T-helper 17 cell (primary cell): ENCODE measurements at places on chromosomes 4 and X. TPM values are rescaled to one million over a fixed set of nuclear protein-coding genes. Genes with fewer than 3 reads are reported as not detected.

IGSF1 gene
- total RNA-seq, result not detected

PDGFRA gene
- total RNA-seq, result 0.63 TPM

NR3C2 gene
- total RNA-seq, result 42.5 TPM

FGFR3 gene
- total RNA-seq, result not detected

DDX3X gene
- total RNA-seq, result 795 TPM

NPY1R gene
- total RNA-seq, result not detected

SMR3B gene
- total RNA-seq, result not detected

TRIM75 gene
- not detected for total RNA-seq

- DNase-seq, result no peak
These were observed 37.3 kb downstream of the CASP6 start for GRCh38 chr4:109665783-109666485.

- DNase-seq, result no peak
These were observed 35.3 kb upstream of the CXCL8 start for GRCh38 chr4:73705056-73705432.

DNA sequence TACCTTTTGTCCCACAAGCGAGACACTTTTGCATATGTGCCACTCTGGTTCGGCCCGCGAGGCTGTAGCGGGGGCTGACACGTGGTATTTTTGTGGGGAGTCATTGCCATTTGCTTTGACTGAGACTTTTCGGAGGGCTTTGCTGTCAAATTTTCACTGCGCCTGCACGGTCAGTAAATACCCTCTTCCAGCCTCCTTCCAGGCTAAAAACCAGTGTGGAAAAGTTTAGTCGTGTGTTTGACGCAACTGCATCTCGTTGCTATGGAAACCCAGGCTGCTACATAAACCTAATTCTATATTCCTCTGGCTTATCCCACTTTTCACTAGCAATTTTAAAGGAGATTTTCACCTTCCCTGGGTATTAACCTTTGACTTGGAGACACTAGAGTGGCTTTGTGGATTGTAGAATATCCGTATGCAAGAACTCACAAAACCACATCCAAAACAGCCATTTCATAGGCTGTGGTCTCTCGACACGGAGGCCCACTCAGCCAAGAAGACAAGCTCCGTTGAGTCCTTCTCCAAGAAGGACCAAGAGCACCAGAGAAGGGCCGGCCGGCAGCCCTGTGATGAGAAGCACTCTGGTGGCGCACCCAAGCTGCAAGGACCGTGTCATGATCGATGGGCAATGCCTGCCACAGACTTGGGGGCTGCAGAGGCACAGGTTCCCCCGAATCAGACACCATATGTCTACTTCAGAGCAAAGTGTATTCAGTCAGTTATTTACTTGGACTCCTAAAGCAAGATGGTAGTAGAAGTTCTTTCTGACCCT, 38.4 kb upstream of the ENPP6 start:
- no peak for DNase-seq

- DNase-seq, result no peak
These were observed 71.2 kb downstream of the SLC10A7 start for GRCh38 chr4:146450524-146450923.

- no peak for DNase-seq
These were observed 1290.9 kb downstream of the PCDH18 start for GRCh38 chr4:136241221-136241986.

DNA sequence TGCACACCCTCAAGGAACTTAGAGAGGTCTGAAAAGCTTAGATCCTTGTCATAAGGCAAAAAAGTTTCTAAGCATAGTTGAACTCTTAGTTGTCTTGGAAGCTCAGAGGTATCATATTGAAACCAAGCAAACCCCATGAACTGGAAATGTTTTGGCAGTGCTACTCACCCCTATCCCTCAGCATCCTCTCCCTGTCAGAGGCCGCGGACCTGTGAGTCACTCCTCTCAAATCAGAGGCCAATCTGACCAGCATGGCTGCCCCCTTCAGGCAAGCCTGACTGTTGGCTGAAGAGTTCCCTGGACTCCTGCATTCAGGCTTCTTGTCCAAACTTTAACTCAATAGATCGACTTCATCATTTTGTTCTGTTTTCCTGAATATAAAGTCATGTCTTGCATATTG, 69.4 kb downstream of the KCNIP4 start:
- no peak for DNase-seq

GRCh38 chr4:136342666-136343065, 1189.6 kb downstream of the PCDH18 start:
- DNase-seq, result no peak

DNA sequence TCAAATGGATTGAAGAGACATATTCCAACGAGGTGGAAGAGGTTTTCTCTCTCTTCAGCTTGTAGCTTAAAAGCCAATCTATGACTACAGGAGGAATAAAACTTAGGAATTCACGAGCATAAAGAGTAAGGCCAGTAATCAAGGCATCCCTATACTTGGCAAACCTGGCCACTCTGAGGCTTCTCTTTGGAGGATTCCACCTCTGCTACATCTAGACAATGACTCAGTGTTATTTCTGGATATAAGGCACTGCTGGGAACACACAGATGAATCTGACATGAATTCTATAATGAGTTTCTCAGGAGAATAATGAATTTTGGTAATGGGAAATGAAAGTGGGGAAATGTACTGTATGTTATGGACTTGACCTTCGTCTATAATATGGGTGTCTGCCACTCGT, 1015.8 kb upstream of the FTHL17 start:
- no peak for DNase-seq

DNA sequence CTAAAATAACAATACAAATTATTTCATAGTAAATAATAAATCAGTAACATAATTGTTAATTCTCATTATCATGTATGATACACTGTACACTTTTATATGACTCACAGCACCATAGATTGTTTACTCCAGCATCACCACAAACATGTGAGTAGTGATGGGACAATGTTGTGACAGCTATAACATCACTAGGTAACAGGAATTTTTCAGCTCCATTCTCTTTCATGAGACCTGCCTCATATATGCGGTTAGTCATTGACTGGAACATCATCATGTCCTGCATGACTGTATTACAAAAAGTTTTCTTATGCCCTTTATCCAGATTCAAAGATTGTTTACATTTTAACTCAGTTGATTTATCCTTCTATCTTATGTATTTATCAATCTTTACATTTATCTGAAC, 1530.0 kb downstream of the PCDH18 start:
- DNase-seq, result no peak

- no peak for DNase-seq
These were observed 18.3 kb downstream of the SCARB2 start for GRCh38 chr4:76195326-76195725.

- peak; percentile 68 for DNase-seq
These were observed at the start of gene PLXNA3 for GRCh38 chrX:154458116-154458953. Gene PLXNA3, plus strand, starts transcription at chrX:154458281. Its CDS starts 1,903 bp downstream, at chrX:154460184.

DNA sequence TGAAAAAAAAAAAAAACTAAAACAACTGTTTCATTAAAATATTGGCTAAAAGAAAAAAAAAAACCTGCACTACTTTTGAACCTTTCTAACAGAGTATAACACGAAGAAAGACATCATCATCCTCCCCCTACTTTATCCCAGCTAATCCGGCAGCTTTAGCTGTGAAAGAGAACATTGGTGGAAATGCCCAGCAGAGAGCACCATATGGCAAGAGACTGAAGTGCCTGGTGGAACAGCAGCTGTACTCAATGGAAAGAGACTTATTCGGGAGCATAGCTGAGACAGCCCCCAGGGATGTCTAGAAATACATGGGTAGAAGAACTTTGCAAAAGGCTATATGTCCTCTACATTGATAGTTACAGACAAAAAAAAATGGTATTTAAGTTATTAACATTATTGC, 30.3 kb downstream of the STPG2 start:
- no peak for DNase-seq

DNA sequence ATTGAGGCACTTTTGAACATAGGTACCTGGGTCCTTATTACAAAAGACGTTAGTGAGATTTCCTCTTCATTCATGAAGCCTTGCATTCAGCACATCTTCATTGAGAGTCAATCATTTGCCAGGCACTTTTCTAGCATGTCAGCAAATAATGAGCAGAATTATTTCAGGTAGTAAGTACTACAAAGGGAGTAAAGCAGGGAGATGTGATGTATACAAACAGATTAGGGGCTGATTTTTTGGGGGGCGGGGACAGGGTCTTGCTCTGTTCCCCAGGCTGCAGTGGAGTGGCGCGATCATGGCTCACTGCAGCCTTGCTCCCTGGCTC, 638 bp upstream of the CCKAR start:
- DNase-seq, result no peak

- DNase-seq, result no peak
These were observed 55.8 kb upstream of the MAGEB10 start for GRCh38 chrX:27751976-27752375.

- no peak for DNase-seq
These were observed 869 bp downstream of the TMEM184C start for GRCh38 chr4:147617841-147618691.

- no peak for DNase-seq
These were observed 36.6 kb downstream of the IRF2 start for GRCh38 chr4:184437565-184438265.

DNA sequence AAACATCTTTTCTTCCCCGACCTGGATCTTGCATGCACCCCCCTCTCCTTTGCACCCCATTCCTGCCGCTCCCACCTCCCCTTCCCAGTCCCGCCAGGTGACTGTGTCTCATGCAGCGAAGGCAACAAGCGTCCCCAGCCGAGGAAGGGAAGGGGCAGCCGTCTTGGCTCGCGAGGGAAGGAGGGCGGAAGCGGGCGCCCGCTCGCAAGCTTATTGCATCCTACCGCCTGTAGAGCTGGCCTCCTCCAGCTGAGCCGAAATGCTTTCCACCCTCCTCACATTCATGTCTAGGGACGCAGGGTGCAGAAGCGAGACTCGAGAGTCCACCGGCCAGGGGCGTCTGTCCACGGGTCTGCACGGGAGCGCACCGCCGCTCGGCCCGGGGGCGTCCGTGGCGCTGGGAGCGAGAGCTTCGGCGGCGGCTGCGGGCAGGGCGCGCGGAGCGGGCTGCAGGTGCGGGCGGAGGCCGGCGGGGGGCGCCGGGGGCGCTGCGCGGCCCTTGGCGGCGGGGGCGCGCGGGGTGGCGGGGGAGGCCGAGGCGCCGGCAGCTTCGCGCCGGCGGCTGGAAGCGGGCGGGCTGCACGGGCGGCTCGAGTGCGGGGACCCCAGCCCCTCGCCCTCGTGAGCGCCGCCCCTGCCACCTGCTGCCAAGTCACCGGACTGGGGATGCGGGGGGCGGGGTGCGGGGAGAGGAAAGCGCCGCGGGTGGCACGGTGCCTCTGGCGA, at the start of gene KCNIP4:
KCNIP4 (minus strand) TSS at position 426 of the 726 bp plus-strand sequence.
- DNase-seq, result no peak

GRCh38 chr4:55143858-55144257, 18.5 kb upstream of the KDR start:
- no peak for DNase-seq

DNA sequence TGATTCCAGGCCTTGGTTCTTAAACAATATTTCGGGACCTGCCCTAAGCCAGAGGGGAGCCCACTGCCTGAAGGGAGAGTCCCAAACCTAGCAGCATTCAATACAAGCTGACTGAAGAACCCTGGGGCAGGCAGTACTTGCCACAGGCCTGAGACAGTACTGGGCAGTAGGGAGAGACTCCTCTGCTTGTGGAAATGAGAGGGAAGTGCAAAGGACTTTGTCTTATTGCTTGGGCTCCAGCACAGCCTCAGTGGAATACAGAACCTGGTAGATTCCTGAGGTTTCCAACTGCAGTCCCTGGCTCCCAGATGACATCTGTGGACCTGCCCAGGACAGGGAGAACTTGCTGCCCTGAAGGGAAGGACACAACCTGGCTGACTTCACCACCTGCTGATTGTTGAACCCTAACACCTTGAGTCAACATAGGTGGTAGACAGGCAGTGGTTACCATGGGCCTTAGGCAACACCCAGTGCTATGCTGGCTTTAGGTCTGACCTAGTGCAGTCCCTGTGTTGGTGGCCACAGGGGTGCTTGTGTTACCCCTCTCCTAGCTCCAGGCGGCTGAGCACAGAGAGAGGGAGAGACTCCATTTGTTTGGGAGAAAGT, 20.3 kb upstream of the ABCG2 start:
- DNase-seq, result no peak

DNA sequence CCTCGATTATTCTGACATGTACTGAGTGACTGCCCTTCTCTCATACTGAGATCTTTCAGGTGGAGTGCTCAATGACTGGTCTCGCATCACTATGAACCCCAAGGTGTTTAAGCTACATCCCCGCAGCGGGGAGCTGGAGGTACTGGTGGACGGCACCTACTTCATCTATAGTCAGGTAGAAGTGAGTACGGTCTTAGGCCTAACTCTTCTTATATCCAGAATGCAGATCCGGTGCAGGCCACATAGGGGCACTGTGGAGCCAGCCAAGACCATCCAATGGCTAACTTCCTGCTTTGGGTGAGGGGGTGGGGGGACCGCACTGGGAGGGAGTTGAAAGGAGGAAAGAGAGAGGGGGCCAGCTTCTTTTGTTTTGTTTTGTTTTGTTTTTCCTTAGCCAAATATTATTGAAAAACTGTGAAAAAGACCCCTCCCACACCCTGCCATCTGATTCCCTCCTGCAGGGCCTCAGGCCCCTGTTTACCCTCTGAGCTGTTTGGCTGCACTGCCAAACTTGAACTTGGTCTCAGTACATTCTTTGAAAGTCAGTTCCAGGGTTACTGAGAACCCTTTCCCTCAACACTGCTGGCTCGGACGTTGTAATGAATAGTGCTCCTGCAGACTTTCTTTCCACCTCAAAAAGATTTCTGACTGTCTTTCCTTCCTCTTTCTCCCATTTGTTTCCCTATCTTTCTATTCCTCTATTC, 16.2 kb downstream of the AWAT2 start:
- no peak for DNase-seq

DNA sequence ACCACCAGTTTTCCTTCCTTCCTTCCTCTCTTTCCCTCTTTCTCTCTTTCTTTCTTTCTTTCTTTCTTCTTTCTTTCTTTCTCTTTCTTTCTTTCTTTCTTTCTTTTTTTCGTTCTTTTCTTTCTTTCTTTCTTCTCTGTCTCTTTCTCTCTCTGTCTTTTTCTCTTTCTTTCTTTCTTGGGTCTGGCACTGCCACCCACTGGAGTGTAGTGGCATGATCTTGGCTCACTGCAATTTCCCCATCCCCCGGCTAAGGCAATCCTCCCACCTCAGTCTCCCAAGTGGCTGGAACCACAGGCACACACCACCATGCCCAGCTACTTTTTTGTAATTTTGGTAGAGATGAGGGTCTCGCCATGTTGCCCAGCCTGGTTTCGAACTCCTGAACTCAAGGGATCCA, 51.6 kb upstream of the NHS start:
- no peak for DNase-seq

DNA sequence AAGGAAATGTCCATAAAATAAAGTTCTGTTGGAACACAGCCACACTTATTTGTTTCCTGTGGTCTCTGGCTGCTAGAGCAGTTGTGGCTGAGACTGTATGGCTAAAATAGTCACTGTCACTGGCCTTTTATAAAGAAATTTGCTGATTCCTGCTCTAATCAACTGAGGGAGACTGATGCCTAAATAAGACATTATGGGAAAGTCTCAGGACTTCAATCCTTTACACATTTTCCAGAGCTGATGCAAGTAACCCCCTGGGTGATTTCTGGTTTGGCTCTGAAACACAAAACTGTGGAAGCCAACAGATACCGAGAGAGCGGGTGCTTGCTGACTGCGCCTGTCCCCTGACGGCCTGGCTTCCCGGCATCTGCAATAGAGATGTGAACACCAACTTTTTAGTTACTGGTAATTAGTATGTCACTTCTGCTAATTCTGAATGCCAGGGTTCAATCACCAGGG, 64.0 kb downstream of the POLR2B start:
- DNase-seq, result no peak
